ENCODE measurements at places on chromosomes 6 and 20. TPM values are rescaled to one million over a fixed set of nuclear protein-coding genes. Genes with fewer than 3 reads are reported as not detected.

Gene CST4
- not detected for total RNA-seq

DNA sequence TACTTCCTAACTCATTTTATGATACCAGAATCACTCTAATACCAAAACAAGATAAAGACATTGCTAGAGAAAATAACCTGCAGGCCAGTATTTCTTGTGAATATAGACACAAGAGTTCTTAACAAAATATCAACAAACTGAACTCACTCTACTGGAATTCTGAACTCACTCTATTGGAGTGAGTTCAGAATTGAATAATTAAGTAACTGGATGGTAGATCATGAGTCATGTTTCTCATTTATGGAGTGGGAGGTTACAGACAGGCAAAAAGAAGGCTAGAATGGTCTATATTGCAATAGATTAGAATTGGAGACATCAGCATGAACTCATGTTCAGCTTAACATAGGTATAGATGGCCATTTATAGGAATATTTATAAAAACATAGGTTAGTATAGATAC, 26.6 kb upstream of the C6orf58 start:
- ATAC-seq, result no peak

- ATAC-seq, result no peak
These were observed 10.1 kb downstream of the CD164 start for GRCh38 chr6:109372130-109372529.

DNA sequence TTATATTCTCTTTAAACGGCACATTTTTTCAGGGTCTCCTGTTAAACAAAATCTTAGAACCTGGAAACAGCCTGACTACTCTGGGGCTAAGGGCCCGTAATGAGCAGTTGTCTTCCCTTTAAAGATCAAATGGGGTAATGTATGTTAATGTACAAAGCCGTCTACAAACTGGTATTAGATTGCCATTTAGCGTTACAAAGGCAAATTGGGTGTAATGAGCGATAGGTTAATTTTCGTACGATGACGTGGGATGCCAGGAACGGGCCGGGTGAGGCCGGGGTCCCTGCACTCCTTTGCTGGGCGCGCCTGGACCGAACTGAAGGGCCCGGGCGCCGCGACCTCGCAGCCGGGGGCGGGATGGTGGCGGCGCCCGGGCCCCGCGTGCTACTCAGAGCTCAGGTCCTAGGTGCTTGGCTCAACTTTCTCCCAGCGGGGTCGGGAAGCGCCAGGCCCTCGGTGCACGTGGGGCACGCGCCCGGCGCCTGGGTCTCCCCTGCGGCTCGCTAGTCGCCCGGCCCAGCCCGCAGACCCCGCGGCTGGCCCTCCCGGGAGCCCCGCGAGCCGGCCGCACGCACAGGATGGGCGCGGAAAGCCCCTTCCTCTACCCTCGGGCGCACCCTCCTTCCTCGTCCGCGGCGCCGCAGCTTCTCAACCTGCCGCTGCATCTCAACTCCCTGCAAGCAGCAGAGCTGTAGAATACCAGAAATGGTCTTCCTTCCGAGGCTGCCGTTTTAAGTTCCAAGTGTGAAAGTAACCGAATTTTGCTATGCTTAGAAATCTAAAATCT, 5.9 kb downstream of the NKX2-4 start:
- no peak for ATAC-seq

GRCh38 chr20:34921436-34921835, 34.2 kb downstream of the GSS start:
- ATAC-seq, result peak; percentile 64

DNA sequence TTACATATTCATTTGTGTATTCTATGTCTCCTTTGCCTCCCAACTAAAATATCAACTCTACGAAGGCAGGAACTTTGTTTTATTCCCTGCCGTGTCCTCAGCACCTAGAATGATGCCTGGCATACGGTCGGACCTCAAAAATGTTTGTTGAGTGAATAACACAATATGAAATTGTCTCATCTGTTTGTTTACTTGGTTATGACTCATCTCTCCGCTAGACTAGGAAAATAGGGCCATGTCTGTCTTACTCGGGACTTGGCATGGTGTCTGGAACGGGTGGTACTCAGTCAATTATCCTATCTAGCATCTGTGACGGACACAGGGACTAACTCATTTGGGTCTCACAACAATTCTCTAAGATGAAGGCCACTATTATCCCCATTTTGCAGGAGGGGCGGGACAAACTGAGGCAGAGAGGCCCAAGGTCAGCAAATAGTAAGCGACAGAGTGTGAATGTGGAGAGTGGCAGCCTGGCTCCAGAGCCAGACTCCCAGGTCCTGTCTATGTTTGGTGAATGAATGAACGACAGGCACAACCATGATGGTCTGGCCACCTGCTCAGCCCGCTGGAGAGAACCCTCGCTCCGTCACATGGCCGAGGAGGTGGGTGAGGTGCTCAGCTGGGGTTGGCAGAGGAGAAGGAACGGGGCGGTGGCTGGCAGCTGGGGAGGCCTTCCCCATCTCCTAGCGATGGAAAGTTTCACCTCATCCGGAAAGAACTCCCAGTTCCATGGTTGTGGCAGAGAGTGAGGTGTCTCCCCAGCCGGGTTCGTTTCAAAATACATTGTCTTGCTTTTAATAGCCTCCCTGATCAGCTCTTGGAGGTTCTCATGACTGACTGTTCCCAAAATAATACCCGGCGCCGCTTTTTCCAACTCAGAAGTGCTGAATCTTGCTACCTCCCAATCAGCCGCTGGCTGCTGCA, 27.6 kb upstream of the NFATC2 start:
- no peak for ATAC-seq

DNA sequence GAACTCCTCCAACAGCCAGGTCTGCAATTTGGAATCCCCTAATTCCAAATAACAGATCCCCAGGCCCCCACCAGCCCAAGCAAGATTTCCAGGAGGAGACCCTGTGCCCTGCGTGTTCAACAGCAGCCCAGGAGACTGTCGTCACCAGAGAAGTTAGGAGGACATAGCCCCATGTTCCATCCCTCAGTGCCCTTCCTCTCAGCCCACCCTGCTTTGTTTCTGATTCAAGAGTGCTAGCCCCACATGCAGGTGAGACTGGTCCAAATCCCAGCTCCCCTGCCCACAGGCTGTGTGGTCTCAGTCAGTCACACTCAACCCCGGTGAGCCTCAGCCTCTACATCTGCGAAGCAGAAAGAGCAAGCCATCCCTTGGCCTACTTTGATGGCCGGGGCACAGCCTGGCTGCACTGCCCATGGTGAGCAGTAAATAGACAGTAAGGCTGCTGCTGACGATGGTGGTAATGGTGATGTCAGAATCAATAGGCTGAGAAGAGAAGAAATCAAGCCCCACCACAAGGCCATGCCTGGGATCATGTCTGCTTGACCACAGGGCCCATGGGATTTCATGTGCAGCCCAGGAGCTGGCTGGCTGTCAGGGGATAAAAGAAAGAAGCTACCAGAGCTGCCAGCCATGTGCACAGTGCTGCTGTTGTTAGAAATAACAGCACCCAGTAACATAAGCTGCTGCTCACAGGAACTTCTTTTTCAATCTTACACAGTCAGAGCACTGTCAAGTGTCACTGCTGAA, 51.5 kb upstream of the NXT1 start:
- no peak for ATAC-seq

DNA sequence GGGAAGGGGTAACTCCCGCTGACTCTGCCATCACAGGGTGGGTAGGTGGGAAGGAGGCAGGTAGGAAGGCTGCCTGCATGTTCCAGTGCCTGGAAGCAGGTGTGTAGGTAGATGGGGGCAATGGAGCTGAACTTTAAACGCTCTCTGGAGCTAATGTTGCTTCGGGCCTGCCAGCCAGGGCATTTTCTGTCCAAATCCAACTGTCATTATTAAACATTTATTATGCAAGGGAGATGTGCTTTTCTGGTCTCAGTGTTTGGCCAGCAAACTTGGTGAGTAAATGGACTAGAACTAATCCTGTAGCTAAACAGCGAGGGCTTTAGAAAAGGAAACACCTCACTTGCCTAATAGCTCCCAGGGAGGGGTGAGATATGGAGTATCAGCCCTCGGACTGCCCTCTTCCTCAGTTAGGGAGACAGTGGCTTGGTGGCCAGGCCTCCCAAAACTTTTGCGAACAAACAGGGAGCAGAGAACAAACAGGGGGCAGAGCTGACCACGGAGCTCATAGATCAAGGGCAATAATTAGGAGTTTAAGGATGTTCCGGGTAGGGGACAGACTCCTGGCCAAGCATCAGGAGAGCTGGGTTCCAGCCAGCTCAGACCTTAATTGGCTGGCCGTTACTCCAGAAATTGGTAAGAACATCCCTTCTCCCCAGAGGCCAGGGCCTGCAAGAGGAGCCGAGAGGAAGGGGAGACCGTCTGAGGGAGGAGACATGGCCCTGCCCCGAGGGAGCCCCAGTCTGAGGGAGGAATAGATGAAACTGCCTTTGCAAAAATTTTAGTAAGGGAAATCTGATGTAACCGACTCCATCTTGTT, 131.1 kb downstream of the VEGFA start:
- peak; percentile 77 for ATAC-seq

DNA sequence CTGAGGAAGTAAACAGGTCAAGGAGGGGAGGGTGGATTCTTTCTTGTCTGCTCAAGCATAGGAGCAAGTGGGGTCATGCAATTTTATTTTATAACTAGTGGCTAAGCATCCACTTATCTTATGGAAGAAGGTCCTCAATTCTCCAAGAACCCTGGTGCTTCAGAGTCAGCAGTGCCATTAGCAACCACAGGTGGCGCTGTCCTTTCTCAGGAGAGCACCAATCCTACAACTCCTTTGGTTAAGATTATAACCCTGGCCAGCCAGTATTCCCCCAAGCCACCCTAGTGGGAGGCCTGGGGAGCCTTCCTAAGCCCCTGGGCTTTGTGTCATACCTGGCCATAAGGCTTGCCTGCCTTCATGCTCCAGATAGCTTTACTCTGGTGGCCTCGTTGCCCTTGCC, 60.7 kb downstream of the PCSK2 start:
- no peak for ATAC-seq

Gene COL11A2
- total RNA-seq, result 0.32 TPM

DNA sequence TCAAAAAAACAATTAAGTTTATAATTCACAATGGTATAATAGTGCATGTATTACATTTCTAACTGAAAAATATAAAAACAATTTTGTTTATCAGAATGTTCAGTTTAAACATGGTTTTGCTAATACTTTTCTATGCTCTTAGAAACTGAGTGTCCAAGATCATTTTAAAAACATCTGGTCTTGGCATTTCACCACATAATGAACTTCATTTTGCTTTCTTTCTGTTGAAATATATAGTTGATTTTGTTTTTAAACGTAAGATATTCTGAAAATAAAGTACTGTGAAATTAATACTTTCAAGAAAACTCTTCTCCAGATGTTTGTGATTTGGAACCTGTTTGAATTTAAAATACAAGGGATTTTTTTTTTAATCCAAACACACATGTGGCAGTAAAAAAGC, 264.4 kb downstream of the COL12A1 start:
- ATAC-seq, result no peak

DNA sequence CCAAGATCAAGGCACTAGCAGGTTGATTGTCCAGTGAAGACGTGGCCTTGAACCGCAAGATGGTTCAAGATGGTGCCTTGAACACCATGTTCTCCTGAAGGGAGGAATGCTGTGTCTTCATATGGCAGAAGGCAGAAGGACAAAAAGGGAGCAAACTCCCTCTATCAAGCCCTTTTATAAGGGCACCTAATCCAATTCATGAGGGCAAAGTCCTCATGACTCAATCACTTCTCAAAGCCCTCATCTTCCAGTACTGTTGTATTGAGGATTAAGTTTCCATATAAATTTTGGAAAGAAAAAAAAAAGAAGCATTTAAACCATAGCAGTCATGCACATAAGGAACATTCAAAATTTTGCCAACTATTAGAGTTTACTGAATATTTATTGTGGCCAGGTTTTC, 29.9 kb upstream of the TSPYL1 start:
- ATAC-seq, result no peak

Gene GPR6
- not detected for total RNA-seq

- no peak for ATAC-seq
These were observed 19.9 kb upstream of the MYT1 start for GRCh38 chr20:64144144-64144912.

DNA sequence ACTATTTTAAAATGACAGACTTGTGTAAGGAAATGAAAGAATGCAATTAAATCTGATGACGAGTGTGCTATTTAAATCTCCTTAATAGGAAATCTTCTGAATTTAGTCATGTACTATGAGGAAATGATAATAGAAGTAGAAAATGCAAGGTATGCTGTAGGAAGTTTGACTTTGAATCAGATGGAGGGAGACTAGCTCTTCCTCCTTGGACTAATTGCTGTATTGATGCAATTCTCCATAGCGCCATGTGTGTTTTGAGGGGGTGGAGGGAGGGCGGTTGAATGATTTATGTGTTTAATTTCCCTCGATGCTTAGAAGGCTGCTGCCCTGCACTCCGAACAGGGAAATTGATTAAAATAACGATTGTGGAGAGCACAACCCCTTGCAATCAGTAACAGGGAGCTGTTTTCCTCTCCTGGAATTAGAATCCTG, 214.4 kb upstream of the PRND start:
- peak; percentile 56 for ATAC-seq

Gene GTSF1L
- total RNA-seq, result not detected
